ENCODE measurements at places on chromosomes 4 and X.

DNA sequence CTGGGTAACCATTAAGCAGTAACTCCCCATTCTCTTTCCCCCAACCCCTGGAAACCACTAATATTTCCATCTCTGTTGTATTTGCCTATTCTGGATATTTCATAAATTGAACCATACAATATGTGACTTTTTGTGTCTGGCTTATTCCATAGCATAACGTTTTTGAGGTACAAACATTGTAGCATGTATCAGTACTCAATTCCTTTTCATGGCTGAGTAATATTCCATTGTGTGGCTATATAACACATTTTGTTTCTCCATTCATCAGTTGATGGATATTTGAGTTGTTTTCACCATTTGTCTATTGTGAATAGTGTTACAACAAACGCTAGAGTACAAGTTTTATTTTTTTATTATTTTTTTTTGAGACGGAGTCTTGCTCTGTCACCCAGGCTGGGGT lies 55.0 kb upstream of the MORC4 start:
- no peak for DNase-seq

DNA sequence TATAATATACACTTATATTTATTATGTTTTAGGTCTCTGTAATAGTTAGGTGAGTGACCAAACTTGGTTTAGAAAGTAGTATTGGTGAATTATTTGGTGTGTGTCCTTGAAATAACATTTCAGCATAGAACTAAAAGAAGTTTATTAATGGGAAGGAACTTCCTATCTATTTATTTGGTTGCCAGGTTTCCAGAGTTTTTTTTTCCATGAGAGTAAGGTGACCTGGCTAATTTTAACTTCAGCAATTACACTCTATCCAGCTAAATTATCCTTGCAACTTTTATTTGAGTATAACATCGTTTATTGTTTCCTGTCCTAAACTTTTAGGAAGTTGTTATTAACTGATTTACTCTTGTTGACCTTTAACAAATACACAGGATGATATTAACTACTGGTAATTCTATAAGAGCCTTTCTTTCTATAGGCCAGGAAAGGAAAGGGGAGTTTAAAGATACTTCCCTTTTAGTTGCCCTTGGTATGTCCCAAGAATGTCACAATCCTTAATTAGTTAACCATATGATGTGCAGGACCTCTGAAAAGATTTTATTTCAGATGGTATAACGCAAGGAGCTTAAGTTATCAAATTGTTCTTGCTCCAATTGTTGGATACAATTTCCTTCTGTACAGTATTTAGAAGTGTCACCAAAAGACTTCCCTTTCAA lies 18.9 kb downstream of the PRDM8 start:
- DNase-seq: no peak

- DNase-seq: no peak
Measured at GRCh38 chrX:36908801-36909675, 99.1 kb upstream of the FAM47C start.

DNA sequence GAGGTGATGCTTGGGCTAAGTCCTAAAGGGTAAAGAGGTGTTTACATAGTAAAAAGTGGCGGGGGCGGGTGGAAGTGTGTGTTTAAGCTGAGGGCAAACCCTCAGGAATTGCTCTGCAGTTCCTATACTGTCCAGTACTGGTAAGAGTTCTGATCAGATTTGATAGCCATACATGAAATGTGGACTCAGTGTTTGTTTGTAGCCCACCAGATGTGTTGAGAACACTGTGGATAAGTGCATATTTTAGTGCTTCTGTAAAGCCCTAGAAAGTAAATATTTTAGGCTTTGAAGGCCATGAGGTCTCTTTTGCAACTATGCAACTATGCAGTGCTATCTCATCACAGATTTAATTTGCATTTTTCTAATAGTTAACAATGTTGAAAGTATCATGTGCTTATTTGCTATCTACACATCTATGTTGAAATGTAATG lies 80.7 kb upstream of the EOLA2 start:
- DNase-seq: no peak

DNA sequence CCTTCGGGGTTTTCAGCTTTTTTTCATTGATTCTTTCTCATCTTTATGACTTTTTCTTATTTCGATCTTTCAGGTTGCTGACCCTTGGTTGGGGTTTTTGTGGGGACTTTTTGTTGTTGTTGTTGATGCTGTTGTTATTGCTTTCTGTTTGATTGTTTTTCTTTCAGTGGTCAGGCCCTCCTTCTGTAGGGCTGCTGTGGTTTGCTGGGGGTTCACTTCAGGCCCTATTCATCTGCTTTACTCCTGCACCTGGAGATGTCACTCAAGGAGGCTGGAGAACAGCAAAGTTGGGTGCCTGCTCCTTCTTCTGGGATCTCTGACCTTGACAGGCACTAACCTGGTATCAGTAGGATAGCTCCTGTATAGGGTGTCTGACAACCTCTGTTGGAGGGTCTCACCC lies 39.9 kb upstream of the PCDH18 start:
- DNase-seq: no peak
